ENCODE measurements at places on chromosomes 13 and 19.

- DNase-seq = peak; percentile 18
These were observed 652 bp downstream of the POU4F1 start for GRCh38 chr13:78602561-78603239.

DNA sequence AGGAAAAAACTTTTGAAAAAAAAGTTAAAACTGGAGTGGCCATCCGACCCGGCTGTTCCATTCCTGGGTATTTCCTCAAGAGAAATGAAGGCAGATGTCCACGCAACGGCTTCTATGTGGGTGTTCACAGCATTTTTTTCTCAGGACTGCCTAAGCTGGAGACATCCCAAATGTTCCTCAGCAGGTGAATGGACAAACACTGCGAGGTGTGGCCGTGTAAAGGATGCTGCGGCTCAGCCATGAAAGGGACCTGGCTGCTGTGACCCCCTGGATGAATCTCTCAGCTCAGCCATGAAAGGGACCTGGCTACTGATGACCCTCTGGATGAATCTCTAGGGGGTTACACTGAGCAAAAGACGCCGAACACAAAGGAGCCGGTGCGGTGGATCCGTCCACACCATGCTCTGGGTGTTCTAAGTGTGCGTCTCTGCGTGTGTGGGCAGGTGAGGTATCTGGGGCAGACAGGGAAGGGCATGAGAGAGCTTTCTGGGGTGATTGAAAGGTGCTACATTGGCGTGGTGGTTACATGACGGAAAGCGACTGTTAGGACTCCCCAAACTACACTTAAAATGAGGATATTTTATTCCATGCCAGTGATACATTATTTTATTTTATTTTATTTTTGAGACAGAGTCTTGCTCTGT, 7.2 kb upstream of the ASPDH start:
- DNase-seq = no peak

DNA sequence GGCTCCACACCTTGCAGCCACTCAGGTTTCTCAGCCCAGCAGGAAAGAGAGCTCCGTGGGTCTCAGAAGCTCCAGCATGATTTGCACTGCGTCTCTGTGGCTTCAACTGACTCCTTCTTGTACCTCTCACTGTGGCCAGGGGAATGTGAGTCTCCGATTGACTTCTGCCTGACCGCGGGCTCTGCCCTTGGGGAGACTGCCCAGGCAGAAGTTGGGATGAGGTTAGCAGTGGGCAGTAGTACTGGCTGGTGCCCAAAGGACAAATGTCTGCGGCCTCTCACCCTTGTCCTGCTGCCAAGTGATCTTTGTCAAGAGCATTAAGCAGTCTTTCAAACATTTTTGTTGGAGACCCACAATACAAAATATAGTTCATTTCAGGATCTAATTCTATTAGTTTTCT, 34.4 kb upstream of the FXYD3 start:
- no peak for DNase-seq

DNA sequence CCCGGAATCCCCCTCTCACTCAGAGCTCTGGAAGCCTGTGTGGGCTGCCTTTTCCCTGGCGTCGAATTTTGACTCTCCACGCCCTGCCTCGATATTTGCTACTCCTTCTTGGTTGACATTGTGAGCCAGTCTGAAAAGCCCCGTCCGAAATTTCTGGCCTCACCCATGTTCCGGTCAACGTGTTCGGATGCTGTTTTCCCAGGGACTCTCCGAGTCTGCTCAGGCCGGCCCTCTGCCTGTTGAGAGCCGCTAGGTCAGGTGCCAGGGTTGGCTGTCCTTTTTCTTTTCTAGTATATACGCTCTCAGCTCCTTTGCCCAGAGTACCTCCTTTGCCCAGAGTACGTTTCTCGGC, 6.8 kb upstream of the DGKH start:
- no peak for DNase-seq

GRCh38 chr13:60629158-60629557, 232.1 kb downstream of the TDRD3 start:
- no peak for DNase-seq
